ENCODE measurements at places on chromosomes 5 and 9.

- DNase-seq: no peak
Measured at GRCh38 chr5:40309851-40310250, 369.9 kb upstream of the PTGER4 start.

DNA sequence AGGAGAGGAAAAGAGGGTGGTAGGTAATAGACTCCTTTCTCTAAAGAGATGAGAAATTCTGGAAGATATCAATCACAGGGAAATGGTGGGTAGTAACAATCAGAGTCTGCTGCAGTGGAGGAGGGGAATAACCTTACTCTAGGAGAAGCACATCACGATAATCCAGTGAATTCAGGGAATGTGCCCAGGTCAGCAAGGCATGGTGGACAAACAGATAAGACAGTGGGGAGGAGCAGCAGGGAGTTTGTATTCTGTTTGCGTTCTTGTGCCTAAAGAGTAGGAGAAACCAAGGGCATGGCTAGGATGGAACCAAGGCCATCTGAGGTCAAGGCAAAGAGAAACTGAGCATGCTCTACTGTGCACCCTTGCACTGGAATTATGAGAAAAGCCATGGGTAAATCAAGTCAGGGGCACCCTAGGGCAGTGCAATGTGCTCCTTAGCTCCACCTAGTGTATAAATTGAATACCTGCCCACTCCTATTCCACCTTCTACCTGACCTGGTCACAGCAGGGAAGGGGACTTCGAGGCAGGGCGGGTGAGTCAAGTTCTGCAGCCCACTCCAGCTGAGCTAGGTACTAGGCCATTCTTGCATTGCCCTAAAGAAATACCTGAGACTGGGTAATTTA lies 31.6 kb downstream of the RETREG1 start:
- no peak for DNase-seq

DNA sequence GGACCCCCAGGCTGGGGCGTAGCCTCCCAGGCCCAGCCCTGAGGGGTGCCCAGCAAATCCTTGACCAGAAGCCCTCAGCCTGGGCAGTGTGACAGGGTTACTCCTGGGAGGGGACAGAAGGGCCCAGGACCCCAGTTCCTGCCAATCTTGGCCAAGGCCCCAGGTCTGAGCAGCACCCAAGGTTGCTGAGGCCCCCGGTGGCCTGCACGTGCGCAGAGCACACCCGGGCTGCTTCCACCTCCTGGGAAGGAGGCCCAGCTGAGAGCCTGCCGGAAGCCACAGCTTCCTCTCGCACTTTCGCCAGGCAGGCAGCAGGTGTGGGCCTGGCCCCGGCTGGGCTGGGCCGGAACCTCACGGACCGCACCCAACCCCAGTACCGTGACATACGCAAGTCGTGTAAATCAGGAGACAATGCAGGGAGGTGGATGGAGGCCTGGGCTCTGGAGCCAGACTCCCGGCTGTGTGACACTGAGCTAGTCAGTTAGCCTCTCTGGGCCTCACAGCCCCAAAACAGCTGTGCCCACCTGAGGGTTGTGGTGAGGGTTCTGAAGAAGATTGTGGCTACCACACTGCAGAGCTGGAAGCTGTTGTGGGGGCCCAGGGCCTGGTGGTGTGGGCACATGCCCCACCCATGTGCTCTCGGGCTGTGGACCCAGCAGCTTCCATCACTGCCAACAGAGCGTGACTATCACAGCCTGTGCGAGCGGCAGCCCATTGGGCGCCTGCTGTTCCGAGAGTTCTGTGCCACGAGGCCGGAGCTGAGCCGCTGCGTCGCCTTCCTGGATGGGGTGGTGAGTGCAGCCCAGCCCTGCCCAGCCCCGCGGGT lies 5.1 kb downstream of the GRK6 start:
- peak; percentile 77 for DNase-seq

DNA sequence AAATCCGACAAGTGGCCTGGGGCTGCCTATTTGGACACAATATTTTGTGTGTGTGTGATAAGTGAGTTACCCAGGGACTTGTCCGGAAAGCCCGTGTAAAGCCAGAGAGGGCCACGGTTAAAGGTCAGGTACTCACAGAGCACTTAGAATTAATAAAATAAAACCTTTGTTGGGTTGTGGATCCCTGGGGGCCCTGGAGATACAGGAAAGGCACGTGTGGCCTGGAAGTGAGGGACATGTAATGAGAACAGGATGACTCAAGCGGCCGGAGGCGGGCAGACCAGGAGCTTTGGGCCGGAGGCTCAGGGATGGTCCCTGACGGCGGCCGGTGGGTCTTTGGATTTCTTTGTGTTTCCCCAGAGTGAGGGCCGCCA lies 1.0 kb downstream of the DMRT2 start:
- DNase-seq: no peak

DNA sequence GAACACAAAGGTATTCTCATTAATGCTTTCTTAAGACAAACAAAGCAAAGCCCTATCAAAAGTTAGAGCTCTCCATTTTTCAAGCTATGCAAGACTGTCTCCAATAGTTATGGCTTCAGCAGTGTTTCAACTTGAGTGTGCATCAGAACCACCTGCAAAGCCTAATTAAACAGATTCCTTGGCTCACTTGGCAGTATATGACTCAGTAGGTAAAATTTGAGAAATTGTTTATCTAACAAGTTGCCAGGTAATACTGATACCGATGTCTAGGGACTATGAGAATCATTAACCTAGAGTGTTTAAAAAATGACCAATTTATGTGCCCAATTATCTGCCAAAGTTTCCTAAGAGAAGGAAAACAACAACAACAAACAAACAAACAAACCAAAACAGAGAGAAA lies 60.3 kb upstream of the PARP8 start:
- DNase-seq: no peak

DNA sequence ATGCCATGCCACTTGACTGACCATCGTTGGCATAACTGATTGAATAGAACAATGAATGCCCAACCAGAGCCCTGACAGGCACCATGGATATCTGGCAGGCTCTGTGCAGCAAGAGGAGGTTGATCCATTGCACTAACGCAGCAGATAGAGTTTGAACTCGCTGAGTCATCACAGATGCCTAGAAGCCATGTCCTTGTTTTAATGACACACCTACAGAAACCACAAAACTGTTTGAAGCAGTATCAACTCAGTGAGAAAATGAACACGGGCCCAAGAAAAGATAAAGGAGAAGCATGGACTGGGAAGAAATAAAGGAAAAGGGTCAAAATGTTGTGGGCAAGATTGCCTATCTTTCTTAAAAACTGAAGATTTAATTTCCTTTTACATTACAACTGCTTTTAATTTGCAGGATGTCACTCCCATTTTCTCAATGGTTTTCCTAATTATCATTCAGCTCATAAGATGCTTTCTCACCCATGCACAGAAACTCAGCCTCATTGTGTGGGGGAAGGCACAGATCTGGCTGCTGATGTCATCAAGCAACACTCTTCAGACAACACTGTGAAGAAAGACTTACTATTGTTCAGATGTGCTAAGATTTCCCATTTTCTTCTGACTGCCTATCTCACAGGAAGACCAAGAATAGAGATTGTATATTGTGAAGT lies 129.0 kb downstream of the PIK3R1 start:
- DNase-seq: no peak

GRCh38 chr9:1456301-1457024 lies 406.3 kb downstream of the DMRT2 start:
- no peak for DNase-seq

DNA sequence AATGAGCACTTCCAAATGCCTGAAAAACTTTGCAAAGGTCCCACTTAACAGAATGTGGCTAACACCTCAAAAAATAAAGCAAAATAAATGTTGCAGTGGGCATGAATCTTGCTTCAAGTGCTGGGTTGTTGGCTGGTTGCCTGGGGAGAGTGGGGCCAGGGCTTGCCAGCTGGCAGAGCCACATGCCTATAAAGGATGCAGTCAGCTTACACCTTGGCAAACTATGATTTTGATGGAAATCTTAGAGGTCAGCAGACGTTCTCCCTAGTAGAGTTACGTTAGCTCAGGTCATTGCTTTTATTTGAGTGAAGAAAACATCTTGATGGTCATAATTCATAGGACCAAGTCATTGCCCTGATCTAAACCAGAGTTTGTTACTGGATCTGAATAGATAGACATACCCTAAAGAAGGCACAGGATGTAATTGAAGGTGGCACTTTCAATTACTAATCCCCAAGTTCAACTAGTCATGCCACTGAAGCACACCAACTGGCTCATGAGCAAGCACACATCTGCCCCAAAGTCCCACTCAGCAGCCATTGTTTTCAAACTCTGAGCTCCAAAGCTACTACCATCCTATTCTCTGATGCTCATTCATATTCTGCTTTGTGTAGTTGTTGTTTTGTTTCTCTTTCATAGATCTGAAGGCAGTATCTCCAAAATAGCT lies 51.2 kb upstream of the ZSWIM6 start:
- DNase-seq: no peak

- no peak for DNase-seq
Measured at GRCh38 chr9:77953590-77953989, 78.0 kb downstream of the GNAQ start.
